ENCODE measurements at places on chromosomes 12 and 14.

DNA sequence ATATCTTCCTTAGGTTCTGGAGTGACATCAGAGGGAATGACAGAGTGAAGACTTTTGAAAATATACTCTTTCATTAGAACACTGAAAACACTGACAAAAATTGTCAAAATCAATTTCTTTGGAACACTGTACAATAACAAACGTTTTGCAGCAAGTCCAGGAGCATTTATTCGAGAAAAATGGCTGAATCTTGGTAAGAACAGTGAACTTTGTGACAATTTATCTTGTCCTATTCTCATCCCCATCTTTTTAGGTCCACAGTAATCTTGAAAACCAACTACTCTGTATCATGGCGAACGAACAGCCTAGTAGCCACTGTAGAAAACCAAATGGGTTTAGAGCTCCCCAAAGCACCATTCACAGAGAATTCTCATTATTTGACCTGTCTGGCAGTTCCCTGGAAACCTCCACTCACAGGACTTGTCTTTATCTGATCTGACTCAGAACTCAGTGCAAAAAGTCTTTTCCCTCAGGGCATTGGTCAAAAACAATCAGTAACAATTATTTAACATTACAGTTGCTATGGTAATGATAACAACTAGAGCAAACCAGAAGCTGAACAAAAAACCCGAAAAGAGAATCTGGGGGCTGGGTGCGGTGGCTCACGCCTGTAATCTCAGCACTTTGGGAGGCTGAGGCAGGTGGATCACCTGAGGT, 20.3 kb upstream of the PPP2R5E start:
- no peak for DNase-seq

DNA sequence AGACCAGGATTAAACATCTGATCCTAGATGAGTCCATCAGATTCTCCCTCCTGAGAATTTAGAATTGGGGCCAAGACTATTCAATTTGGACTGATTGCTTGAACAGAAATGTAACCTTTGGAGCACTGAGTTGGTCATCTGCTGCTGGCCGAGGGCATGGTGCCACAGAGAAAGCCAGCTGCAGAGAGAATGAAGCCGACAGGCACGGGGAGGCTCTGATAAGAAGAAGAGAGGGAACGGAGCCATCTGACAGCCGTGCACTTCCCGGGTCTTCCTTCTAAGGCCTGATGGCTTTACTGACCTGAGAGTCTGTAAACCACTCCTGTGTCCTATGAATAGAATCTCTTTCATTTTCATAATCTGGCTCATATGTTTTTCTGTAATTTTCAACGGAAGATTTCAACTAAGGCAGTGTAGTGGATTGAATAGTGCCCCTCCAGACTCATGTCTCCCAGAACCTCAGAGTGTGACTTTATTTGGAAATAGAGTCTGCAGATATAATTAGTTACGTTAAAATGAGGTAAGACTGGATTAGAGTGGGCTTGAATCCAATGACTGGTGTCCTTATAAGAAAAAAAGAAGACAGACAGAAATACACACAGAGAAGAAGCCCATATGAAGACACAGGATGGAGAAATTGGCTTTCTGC, 39.1 kb upstream of the FRS2 start:
- DNase-seq = peak; percentile 11

- DNase-seq = no peak
Measured at GRCh38 chr12:68489273-68489672, 121.4 kb upstream of the RAP1B start.

DNA sequence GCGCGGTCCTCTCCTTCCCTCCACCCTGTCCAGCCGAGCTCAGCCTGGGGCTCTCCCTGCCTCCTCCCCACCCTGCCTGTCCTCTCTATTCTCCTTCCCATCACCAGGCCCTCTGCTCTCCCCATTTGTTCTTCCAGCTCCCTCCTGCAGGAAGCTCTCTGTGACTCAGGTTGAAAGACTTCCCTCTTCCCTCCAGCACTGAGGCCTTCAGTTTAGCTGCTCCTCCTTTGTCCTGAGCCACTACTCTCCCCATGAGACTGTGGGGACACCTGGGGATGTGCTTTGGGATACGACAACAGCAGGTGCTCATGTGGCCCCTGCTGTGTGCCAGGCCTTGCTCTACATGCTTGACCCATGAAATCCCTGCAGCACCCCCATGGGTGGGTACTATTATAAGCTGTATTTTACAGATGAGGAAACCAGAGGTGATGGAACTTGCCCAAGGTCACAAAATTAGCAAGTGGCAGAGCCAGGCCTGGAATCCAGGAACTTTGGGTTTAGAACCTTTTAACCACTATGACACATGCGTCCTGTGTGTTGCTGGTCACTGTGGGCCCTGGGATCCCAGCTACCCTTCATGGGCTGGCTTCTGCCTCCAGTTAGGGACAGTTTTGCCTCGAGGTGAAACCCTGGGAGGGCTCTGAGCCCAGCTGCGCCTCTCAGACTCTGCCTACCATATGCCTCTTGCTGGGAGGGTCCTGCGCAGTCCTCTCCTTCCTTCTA, 5.5 kb downstream of the KRT80 start:
- DNase-seq = no peak

- no peak for DNase-seq
Measured at GRCh38 chr14:59455411-59455810, 9.8 kb downstream of the GPR135 start.

- no peak for DNase-seq
Measured at GRCh38 chr14:99647411-99647810, 2.5 kb downstream of the HHIPL1 start.

Measured in head of caudate nucleus (tissue), 42 donors.